Stimulated activated CD4-positive, alpha-beta T cell treated with anti-CD3 and anti-CD28 coated beads, Interleukin-4, amount 100 ng/mL, for 24 hours (primary cell): ENCODE measurements at places on chromosomes 16 and 17.

- DNase-seq = peak; percentile 67
These were observed 31.0 kb downstream of the HASPIN start for GRCh38 chr17:3754458-3755334.

- DNase-seq = peak; percentile 60
These were observed 5.0 kb downstream of the SLC5A2 start for GRCh38 chr16:31487720-31488467.

GRCh38 chr17:50206604-50207293, 5.3 kb upstream of the COL1A1 start:
- no peak for DNase-seq

- DNase-seq = no peak
These were observed 7.4 kb downstream of the PRKCB start for GRCh38 chr16:23843143-23843542.

DNA sequence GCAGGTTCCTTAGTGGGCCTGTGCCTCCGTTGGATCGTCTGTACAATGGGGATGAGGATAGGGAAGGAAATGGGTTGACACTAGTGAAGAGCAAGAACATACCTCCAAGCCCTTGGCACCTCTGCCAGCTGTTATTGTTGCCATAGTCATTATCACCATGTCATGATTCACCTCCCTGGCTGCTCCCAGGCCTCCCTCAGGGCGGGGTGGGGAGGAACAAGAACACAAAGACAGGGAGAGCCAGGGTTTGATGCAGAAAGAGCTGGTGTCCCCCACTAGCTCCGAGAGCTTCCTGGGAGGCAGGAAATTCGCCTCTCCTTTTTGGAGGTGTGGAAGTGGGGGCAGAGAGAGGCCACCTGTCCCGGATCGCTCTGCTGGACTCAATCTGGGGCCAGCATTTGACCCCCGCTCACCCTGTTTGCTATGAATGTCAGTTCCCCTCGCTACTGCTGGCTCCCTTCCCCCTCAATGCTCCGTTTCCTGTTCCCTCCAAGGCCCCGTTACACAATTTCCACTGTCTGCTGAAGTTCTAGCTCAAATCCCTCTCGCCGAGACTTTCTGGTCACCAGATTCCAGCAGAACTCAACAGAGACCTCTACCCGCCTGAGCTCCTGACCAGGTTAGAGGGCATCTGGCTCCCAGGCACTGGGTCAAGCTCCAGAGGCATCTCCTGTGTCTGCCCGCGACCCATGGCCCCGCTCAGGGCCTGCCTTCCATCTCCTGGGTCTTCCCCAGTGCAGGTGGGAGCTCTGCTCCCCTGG, 9.1 kb downstream of the TIMP2 start:
- no peak for DNase-seq

DNA sequence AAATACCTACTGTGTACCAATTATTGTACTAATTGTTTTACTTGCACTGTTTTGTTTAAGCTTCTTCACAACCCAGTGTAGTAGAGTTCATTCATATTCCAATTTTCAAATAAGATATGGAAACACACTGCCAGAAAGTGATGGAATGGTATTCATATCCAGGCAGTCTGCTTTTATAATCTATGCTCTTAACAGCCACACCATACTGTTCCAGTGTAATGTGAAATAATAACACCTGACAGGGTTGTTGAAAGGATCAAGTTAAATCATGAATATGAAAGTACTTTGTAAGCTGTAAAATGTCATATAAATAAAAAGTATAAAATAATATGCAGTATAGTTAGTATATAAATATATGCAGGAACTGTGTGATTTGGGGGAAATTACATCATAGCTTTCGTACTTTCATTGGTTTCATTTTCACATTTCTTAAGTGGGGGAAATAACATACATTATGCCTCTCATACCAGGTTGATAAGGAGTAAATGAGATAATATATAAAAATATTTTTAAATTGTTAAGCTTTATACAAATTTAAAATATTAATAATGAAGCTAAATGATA, 230.8 kb downstream of the TANC2 start:
- no peak for DNase-seq

DNA sequence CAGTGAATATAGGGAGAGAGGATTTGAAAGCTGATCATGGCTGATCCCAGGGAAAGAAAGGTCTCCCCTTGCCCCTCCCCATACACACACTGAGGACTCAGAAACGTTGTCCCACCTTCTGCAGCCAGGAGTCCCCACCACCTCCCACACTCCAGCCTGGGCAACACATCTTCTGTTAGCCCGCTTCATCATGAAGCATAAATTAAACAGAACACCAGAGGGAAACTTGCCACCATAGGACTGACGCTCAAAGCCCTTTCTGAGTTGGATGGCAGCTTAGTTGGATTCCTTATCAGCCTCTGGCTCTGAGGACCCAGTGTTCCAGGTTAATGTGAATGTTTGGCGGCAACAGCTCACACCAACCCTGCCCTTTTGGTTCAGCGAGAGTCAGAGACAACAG, 33.9 kb downstream of the ARHGAP27 start:
- DNase-seq = no peak

- DNase-seq = no peak
These were observed 91.4 kb upstream of the LHX1 start for GRCh38 chr17:36845916-36846315.

DNA sequence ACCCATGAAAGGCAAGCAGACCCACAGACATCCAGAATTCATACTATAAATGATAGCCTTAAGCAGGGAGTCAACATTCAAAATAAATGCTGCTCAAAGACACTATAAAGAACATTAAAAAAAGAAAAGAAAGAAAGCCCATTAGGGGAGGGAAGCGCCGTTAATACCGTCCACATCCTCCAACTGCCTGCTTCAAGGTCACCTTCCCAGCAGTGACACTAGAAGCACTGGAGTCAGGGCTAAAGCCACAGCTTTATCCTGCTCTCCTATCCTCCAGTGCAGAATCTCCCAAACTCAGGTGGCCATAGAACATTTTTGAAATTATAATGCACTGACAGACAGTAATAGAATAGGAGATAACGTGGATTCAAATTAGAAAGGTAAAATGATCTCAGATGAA, 59.4 kb downstream of the TEX2 start:
- no peak for DNase-seq

- no peak for DNase-seq
These were observed 31.1 kb upstream of the ADORA2B start for GRCh38 chr17:15913826-15914225.

GRCh38 chr16:19242987-19243575, 42.5 kb upstream of the CLEC19A start:
- DNase-seq = no peak

DNA sequence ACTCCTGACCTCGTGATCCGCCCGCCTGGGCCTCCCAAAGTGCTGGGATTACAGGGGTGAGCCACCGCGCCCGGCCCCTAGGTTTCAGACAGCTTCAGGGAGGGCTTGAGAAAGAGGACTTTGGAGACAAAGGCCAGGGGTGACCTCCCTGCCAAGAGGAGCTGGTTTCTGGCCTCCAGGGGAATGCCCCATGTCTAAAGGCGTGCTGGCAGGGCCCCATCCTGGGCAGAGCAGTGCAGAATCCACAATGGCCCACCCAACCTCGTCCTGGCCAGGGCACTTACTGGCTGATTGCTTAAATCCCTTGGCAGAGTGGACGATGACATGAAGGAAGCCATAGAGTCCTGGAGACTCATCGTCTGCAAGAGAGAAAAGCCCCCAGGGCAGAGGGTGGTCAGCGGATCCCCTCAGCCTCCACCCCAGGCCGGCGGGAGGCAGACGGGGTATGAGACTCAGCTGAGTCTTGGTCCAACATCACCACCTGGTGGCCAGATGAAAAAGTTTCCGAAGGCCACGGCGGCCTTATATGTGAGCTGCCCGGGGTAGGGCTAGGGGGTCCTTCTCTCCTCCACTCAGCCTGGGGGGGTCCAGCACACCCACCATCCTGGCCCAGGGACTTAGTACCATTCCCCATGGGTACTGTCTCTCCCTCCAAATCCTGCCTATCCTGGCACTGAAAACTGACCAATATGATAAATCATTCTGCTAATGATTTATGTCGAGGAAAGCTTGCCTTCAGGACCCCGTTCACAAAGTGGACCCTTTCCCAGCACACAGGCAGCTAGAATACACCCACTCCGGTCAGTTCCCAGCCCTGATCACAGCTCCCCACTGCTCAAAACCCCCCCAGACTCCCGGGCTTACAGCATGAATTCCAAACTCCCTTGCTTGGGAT, 59.1 kb downstream of the TIMM22 start:
- peak; percentile 44 for DNase-seq

DNA sequence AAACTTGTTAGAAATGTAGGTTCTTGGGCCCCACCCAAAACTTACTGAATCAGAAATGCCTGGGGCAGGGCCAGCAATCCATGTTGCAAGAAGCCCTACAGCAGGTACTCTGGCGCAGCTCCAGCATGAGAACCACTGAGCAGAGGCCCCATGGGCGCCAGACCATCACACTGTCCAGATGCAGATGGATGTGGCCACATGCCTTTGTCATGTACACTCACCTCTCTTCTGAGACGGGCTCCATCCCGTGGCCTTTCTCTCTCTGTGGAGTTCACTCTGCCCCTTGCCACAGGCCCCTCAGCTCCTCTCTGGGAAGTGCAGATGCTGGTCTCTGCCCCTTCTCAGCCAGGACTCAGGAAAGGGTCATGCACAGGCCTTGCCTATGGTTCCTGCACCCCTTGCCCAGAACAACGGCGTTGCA, 2.3 kb upstream of the CCNF start:
- DNase-seq = no peak

GRCh38 chr16:29198231-29198630, 208.3 kb downstream of the NPIPB11 start:
- DNase-seq = no peak

GRCh38 chr16:58629733-58630640, at the start of gene CNOT1:
TSS of gene CNOT1 (minus strand) at chr16:58629826. CDS start at chr16:58599337, 30,489 bp downstream.
- DNase-seq = peak; percentile 98

GRCh38 chr17:5000237-5000639, 2.5 kb downstream of the KIF1C start:
- no peak for DNase-seq

DNA sequence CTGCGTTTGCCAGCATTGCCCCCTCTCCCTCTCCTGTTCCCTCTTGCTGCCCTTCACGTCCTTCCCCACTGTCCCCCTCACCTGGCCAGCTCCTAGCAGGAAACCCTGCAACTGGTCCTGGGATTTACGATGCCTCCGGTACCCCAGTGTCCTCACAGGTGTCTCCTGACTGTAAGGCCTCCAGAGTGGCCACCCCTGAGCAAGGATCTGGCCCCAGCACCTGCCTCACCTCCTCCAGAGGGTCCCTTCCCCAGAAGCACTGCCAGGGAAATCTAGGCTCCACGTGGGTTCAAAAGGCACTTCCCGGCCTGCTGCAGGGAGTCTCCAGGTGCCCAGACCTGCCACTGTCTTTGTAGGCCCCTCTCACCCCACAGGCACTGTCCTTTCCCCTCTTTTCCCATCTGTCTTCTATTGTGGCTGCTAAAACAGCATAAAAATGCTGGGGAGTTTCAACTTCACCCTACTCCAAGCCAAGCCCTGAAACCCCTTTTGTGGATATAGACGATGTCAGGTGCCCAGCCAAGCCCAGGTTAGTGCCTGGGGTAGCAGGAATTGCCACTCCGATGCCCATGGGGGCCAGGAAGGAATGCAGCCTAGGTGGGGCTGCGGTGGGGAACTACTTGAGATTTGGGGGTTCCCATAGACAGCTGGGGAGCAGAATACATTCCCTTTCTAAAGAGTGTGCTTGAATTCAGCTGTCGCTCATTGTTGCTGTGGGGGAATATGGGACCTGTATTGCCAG, 25.7 kb downstream of the RAB11FIP4 start:
- no peak for DNase-seq

GRCh38 chr16:17379121-17379571, 91.6 kb downstream of the XYLT1 start:
- no peak for DNase-seq

- no peak for DNase-seq
These were observed at the start of gene ASPA for GRCh38 chr17:3475812-3476610. TSS of gene ASPA (plus strand) at chr17:3475997. CDS start at chr17:3476160, 163 bp downstream.

DNA sequence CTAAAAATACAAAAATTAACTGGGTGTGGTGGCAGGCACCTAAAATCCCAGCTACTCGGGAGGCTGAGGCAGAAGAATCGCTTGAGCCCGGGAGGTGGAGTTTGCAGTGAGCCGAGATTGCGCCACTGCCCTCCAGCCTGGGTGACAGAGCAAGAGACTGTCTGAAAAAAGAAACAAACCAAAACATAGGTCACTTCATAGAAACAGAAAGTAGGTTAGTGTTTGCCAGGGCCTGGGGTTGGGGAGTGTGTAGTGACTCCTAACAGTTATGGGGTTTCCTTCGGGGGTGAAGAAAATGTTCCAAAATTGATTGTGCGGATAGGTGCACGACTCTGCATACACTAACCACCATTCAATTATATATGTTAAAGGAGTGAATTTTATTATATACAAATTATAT, 59.2 kb downstream of the ATP2C2 start:
- DNase-seq = no peak

DNA sequence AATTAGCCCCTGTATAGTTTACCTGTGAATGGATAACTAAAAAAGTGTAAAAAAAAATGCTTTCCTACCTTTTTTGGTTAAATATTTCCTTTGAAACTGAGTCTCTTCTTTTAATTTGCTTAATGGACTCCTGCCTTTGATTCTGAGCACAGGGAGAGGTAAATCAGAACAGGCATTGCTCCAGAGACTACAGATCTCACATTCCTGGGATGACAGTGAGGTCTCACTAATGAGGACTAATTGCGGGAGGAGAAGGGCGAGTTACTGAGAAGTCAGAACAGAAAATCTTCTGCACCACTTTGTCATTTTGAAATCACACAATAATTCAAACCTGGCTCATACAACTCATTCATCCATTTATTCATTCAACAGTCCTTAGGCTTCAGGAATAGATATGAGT, 437.0 kb upstream of the ASIC2 start:
- no peak for DNase-seq

DNA sequence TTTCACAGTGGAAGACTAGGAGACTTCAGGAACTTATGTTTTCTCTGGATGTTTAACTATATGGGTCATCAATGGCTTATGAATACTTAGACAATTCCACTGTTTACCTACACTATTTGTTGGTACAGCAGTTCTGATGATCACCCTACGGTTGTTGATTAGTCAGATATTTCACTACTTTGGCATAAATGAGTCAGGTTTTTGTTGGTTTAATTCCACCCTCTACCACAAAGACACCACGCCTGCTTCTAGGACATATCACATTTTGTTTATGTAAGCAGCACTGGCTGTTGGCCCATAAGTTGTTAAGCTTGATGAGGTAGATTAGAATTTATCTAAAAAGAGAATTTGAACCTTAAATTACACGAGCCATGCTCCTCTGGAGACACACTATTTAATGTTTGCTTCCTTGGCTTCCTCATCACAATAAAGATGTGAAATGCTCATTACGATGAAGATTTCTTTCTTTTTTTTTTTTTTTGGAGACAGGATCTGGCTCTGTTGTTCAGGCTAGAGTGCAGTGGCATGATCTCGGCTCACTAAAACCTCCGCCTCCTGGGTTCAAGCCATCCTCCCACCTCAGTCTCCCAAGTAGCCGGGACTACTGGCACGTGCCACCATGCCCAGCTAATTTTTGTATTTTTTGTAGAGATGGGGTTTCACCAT, 4.3 kb downstream of the GDE1 start:
- DNase-seq = no peak

GRCh38 chr17:45814622-45815606, 29.8 kb upstream of the SPPL2C start:
- no peak for DNase-seq

GRCh38 chr17:74639704-74640151, 16.2 kb upstream of the CD300E start:
- DNase-seq = peak; percentile 5
